ENCODE measurements at places on chromosomes 3 and 15.

GRCh38 chr3:106004137-106004681, 135.4 kb upstream of the CBLB start:
- DNase-seq = no peak

GRCh38 chr15:29849218-29849617, 26.9 kb upstream of the TJP1 start:
- no peak for DNase-seq

DNA sequence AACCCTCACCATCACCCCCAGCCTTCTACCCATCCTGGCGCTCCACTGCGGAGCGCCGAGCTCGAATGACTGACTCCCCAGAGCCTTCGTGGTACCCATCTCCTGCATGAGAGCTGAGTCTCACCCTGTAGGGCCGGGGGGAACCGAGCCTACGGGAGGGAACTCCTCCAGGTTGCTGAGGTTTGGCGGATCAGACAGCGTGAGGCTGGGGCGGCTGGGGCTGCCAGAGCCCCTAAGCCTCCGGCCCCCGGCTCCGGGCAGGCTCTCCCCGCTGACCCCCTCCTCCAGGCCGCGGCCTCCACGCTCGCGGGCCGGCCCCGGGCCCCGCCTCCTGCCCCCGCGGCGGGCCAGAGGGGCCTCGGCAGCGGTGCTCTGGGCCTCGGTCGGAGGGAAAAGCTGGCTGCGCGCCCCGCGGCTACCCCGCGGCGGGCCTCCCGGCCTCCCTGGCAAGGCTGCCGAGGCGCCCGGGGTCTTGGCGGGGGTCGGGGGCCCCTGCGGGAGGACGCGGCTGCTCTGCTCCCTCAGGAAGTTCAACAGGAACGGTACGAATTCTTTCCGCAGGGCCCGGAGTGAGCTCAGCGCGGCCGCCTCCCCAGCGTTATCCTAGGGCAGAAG, 643 bp downstream of the CDAN1 start:
- no peak for DNase-seq

GRCh38 chr15:50828610-50829206, 63.2 kb upstream of the SPPL2A start:
- DNase-seq = no peak

DNA sequence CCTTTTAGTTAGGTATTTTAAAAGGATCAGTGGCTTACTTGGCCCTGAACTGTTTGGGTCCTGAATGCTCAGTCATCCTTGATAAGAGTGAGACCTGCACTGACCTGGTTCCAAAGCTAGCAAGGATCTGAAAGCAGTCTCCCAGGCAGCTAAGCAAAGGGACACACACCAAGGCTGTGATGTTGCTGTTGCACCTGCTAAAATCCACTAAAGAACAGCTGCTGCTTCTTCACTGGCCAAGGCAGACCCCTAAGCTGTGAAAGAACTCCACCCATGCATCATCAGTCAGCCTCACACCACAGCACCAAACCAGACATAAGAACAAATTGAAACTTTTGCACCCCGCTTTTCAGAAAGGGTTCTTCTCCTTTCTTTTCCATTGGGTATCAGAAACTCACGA, 213.4 kb upstream of the STT3B start:
- no peak for DNase-seq

- no peak for DNase-seq
These were observed 38.4 kb downstream of the RFX7 start for GRCh38 chr15:56205061-56205876.

DNA sequence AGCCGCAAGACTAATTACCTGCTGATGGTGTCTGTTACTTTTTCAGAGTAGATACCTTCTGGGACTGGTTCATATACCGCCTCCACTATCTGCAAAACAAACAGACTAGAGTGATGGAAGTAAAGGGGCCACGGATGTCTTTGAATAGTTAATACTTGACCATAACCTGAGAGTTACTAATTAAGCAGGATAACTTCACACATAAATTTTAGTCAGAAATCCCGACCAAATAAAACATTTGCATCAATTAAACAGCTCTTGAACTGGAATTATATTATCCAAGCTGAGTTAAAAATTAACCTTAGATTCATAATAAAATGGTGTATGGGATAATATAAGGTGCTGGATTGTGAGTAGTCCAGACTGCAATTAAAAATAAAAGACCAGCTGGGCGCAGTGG, 167.7 kb downstream of the NEK10 start:
- no peak for DNase-seq

- no peak for DNase-seq
These were observed 2.7 kb upstream of the PCNP start for GRCh38 chr3:101571028-101571895.

DNA sequence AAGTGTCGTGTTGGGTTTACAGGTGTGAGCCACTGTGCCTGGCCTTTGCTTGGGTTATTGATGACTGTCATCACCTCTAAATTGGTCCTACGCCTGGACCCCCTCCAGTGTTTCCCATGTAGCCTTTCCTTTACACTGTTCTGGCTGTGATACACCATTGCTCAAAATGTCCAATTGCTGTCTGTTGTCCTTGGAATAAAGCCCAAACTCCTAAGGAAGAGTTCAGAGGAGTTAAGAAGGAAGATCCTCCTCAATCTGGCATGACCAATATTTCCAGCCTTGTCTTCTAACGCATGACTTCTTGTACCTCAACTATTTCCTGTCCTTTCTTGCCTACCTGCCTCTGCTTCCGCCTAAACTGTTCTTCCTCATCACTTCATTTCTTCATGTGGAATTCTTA, 113.1 kb downstream of the POLR2M start:
- no peak for DNase-seq

- no peak for DNase-seq
These were observed 49.4 kb downstream of the ZNF280D start for GRCh38 chr15:56683908-56684307.

DNA sequence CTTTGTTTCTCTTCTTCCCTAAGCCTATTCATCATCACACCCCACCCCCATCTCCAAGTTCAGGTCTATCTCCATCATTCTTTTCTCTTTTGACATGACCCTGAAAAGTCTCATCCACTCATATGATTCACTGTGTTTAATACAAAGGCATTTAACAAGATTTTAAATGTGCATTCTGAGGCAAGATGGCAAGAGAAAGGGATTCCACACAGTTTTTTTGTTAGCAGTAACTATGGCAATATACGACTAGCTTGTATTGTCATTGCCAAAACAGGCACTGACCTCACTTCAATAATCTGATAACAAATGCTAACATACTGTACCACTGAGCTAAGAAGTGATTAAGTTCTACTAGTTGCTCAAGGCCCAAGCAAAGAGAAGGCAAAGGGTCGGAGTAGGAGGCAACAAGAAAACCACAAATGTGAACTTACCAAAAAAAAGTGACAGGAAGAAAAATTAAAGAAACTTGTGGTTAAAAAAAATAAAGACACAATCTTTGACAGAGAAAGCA, 53.2 kb downstream of the FBN1 start:
- no peak for DNase-seq

- DNase-seq = no peak
These were observed 378.2 kb upstream of the THBS1 start for GRCh38 chr15:39202641-39203040.

- no peak for DNase-seq
These were observed 105.0 kb downstream of the SSR3 start for GRCh38 chr3:156449710-156450574.

DNA sequence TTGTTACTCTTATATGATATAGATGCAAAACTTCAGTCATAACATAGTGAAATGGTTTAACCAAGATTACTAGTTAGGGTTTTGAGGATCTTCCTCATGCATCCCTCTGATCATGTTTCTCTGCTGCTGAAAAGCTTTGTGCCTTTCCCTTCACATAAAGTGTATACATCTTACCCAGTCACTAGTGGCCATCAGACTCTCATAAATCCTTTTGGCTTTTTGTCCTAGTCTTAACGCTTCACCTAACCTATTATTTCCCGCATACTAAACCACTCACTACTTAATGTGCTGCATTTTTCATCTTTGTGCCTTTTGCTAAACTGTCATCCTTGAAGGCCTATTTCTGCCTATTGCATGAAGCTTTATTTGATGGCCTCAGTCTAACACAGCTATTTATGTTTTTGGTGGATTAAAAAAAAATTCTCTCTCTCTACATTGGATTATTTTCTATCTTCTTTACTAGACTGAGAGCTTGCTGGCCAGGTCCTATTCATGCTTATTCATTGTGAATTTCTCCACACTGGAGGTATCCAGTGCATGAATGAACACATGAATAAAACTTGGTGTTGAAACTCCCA, 717.6 kb upstream of the GOLIM4 start:
- DNase-seq = no peak

- no peak for DNase-seq
These were observed 4.4 kb downstream of the MBD4 start for GRCh38 chr3:129435367-129435766.

DNA sequence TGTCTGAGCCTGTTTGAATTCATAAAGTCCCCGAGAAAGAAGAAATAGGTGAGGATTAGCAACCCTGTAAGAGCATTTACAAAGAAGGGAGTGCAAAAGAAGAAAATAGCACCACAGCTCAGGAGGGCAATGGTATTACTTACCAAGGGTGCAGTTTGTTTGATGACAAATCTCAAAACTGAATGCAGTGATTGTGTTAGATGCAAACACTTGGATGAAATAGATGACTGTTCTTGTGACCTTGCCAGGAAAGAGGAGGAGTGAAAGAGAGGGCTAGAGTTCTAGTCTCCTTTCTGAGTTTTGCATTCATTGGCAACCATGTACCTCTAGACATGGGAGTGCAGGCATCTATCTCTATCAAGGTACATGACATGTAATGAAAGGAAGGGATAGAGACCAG, 1030.8 kb upstream of the CFAP20DC start:
- DNase-seq = no peak

- DNase-seq = no peak
These were observed 126.7 kb upstream of the PRICKLE2 start for GRCh38 chr3:64351713-64352638.

- DNase-seq = no peak
These were observed 298.2 kb downstream of the UBE2E2 start for GRCh38 chr3:23501201-23501802.

DNA sequence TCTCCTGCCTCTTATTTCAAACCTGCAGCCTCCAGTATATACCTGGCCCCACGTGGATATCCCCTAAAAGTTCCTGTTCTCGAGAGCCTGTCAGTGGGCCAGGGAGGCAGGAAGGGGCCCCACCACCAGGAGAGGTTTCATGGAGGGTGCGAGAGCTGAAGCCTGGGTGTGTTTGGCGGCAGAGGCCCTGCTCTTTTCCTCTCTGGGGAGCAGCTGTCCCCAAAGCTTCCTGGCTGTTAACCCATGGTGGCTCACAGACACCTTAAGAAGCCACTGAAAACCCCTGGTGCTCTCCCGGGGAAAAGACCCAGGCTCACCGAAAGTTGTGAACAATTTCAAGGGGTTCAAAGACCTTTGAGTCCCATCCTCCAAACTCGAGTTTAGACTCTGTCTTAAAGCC, 1.1 kb downstream of the PRRT3 start:
- DNase-seq = no peak

GRCh38 chr15:34892963-34893591, 76.5 kb downstream of the AQR start:
- no peak for DNase-seq

DNA sequence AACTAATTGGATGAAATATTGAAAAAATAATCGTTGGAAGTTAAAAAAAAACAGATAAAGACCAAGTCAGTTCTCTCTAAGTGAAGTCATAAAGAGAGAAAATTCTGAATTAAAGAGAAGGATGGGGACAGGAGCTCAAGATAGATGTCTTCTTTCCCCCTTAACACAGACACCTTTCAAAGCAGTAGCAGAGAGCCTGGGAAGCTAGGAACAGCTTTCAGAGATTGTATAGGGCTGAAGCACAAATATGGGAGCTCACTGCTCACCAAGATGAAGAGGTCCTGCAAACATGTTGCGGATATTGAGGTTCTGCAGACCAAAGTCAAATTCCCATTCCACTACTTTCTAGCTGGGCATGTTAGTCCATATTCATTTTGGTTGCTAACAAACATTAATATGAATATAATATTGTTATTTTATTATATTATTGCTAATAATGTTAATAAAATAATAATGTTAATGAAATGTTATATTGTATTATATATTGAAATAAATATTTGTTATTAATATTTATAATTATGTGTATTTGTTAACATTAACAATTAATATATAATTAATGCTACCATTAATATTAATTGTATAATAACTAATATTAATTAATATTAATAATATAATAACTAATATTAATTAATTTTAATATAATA, 319.1 kb downstream of the OXSM start:
- no peak for DNase-seq

GRCh38 chr3:144178607-144179006, 207.0 kb downstream of the DIPK2A start:
- DNase-seq = no peak

DNA sequence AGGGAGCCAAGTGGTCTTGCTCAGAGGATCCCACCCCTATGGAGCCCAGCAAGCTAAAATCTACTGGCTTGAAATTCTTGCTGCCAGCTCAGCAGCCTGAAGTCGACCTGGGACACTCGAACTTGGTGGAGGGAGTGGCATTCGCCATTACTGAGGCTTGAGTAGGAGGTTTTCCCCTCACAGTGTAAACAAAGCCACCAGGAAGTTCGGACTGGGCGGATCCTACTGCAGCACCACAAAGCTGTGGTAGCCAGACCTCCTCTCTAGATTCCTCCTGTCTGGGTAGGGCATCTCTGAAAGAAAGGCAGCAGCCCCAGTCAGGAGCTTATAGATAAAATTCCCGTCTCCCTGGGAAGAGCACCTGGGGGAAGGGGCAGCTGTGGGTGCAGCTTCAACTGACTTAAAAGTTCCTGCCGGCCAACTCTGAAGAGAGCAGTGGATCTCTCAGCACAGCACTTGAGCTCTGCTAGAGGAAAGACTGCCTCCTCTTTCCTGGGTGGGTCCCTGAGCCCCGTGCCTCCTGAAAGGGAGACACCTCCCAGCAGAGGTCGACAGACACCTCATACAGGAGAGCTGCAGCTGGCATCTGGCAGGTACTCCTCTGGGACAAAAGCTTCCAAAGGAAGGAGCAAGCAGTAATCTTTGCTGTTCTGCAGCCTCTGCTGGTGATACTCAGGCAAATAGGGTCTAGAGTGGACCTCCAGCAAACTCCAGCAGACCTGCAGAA, 576.3 kb upstream of the NECTIN3 start:
- peak; percentile 51 for DNase-seq

- DNase-seq = no peak
These were observed 24.3 kb downstream of the SIAH2 start for GRCh38 chr3:150738688-150739087.

DNA sequence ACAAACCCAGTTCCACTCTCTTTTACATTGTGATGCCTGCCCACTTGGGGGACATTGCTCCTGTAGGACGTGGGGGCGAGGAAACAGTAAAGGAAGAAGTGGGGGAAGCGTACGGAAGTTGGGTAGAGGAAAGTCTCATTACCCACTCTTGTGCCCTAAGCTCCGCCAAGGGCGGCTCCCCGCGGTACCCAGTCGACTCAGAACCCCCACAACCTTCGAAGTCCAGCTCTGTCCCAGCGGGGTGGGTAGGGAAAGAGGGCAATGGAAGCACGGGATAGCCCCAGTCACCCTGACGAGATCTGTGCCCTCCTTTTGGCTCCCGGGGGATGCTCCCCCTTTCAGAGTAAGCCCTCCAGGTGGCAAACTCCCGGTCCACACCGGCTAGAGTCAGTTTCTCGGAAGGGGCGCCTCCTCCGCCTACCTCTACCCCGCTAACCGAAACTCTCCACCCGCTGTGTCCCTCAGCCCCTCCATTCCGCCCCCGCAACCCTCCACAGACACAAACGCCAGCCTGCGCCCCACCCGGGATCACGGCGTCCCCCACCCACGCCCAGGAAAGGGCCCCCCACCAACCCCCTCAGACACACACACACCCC, 527 bp downstream of the CSNK1G1 start:
- no peak for DNase-seq
